ENCODE measurements at places on chromosomes 7 and 10.

GRCh38 chr10:132987671-132988571 lies 45.6 kb upstream of the CFAP46 start:
- no peak for DNase-seq

- no peak for DNase-seq
Observed at GRCh38 chr10:124062390-124062789, 31.0 kb downstream of the CHST15 start.

DNA sequence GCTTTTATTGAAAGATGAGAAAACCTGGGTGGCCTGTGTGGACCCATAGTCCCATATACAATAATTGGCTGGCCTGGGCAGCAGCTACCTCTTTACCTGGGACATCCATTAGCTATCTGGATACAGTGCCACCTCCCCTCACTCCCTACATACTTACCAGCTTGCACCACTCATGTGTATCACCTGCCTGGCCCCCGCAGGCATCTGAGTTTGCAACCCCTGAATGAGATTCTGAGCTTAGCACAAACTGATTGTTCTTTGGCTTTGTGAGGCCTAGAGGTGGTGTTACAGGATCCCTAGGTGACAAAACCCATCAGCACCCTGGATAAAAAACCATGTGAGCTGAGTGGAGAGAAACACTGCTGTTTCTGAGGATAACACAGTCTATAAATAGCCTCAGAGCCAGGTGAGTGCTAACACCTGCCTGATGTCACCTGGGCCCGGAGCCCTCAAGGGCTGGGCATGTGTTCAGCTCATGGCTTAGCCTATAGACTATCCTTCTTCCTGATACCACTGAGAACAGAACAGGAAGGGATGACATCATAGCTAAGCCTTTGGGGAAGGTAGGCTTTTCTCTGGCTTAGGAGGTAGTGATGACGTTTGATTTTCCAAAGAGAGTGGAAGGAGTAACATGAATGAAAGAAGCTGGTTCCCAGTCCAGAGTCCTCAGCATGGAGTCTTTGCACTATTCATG lies 2.6 kb upstream of the PPIF start:
- DNase-seq: no peak

GRCh38 chr10:119409906-119410305 lies 132.6 kb downstream of the RGS10 start:
- DNase-seq: no peak

DNA sequence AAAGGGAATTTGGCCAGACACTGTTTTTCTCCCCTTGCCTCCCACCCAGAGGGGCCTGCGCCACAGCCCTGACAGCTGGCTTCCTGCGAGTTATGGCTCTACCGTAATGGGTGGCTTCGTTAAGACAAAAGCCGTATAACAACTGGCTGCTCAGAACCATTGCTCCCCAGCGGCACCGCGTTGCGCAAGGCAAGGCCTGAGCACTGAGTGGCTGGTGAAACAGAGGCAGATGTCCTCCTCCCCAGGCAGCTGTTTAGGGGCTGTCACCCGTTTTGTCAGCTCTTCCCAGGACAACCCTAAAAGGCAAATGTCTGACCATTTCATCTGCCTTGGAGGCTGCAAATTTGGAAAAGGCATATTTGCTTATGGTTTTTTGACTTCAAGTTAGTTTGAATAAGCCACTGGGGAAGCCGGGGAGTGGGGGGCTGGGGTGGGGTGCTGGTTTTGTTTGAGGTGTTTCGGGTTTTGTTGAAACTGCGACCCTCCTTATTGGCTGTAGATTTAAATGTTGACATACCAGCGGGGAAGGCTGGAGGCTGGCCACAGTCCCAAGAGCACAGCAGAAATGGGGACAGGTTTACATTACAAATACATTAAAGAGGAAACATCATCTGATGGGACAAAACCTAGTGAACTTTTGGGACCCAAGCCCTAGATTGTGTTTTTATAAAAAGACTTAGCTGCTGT lies 681 bp upstream of the SPOCK2 start:
- peak; percentile 73 for DNase-seq

DNA sequence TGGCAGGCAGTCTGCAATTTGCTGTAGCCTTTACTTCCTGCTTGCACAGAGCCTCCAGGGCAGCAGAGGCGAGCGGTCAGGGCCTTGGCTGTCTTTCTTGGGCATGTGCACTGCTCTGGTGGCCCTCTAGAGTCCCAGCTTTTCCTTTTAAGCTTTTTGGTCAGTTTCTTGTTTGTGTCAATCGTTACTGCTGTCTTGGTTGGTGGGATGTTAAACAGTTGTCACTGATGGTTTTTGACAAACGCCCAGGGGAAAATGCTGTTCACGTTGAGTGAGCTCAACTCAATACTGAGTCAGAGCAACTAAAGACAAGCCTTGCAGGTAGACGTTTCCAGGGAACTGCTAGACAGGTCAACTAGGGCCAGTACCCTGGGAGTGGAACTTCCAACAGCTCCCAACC lies 14.0 kb downstream of the PRKRIP1 start:
- DNase-seq: no peak

DNA sequence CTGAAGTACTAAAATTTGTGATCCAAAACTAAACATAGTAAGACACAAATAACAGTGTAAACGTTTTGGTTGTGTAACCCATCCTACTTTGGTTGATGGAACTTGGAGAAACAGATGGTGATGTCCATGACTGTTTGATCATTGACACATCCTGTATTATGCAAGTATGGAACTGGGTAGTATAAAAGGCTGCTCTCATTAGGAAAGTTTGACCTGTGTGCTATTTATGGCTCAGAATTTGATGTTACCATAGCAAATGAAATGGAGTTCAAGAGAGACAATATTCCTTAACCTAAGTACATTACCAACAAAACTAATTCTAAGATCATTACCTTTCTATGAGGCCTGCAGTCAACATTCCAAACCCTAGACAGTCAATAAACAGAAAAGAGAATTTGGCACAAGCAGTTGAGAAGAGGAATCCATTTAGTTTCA lies 39.9 kb downstream of the DKK1 start:
- no peak for DNase-seq

GRCh38 chr7:41193738-41194282 lies 509.1 kb downstream of the INHBA start:
- DNase-seq: no peak

DNA sequence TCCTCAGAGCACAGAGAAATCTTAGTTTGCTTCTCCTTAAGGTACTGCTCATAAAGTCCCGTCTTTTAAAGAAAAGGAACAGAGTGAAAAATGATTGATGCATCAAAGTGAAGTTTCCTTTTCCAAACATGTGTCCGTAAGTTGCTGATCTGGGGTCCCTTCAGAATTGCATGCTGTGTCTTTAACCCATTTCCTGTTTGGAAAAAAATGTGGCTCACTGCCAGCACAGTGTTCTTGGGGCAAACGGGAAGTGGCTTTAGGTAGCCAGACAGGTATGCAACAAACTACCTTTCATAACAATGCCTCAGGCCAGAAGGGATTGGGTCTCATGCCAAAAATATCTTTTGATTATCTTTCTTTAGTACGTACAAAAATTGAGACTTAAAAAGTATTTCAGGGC lies 50.9 kb downstream of the TFAM start:
- no peak for DNase-seq

DNA sequence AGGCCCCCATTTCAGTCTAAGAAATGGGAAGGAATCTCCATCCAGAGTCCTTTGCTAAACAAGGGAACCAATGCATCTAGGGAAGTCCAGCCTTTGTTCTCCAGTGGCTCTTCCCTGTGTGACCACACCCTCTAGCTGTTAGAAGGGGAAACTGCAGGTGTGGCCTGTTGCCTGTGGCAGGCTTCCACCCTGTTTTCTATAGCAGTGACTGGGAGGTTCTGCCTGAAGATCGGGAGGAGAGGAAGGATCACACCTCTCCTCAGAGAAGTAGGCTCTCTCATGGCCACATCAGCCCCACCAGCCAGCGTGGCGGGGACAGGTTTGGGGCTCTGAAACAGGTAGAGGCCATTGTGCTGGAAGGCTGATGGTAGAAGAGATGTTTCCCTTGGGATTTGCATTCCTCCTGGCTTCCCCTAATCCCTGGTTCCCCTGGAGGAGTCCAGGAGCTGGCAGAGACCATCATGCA lies 47.7 kb upstream of the TRIM8 start:
- DNase-seq: peak; percentile 39

DNA sequence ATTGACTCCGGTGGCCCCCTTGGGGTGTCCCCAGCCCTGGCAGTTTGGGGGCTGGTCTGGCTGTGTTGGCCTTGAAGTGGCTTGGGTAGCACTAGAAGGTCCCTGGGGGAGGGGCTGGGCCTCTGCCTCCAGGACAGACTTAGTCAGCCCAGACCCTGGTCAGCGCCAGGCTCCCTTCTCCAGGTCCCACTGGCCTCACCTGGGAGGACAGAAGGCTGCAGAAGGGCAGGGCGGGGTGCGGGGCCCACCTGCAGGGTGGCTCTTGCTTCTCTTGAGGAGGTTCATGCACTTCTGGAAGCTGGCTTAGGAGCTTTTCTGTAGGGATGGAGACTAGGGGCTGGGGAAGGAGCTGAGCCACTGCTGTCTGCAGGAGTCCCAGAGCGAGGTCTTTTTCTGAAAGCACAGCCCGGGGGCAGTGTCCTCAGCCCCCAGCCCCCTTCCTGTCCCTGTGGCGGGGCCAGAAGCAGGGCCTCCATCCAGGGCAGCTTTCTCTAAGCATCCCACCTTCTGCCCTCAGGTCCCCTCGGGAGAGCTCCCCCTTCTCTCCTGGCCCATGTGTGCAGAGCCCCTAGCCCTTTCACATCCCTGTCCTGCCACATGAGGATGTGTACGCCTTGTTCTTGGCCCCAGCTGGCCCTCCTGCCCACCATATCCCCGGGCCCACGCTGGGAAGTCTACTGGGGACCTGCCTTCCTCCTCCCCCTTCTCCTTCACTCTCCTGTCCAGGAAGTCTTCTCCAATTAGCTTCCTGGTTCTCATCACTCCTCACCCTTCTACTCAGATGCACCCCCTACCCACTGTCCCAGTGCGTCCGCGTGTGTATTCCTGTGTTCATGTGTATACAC lies 11.0 kb downstream of the TBATA start:
- DNase-seq: peak; percentile 10

- no peak for DNase-seq
Observed at GRCh38 chr10:24349379-24350001, 140.6 kb downstream of the KIAA1217 start.

DNA sequence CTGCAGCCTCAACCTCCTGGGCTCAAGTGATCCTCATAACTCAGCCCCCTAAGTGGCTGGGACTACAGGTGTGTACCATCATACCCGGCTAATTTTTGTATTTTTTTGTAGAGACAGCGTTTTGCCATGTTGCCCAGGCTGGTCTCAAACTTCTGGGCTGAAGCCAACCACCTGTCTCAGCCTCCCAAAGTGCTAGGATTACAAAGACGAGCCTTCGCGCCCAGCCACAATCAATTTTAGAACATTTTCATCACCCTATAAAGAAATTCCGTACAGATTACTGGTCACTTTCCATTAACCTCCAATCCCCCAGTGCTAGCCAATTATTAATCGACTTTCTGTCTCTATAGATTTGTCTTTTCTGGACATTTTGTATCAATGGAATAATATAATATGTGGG lies 32.3 kb upstream of the PALS2 start:
- no peak for DNase-seq
